ENCODE measurements at places on chromosomes 11 and 22.

GRCh38 chr11:83159902-83160865 lies 3.3 kb downstream of the PCF11 start:
- no peak for DNase-seq

GRCh38 chr11:34789196-34789834 lies 126.9 kb downstream of the APIP start:
- peak; percentile 98 for DNase-seq

DNA sequence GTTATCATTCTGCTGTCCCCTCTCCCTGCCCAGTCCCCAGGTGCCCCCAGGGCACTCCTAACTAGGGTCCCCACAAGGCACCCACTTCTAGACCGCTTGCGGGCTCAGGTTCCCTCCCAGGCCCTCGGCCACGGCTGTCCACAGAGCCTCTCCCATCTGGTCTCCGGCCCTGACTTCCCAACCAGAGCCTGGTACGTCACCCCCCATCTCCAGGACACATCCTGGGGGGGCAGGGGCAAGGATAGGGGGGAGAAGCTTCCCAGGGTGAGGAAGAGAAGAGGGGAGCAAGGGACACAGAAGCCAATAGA lies 457 bp downstream of the SSTR3 start:
- no peak for DNase-seq

- DNase-seq: peak; percentile 25
These were observed 50.7 kb downstream of the RRAS2 start for GRCh38 chr11:14308114-14308896.

- DNase-seq: no peak
These were observed 90.7 kb downstream of the FAM76B start for GRCh38 chr11:95698676-95699557.

- DNase-seq: no peak
These were observed 33.2 kb downstream of the CSF2RB start for GRCh38 chr22:36946421-36947158.

DNA sequence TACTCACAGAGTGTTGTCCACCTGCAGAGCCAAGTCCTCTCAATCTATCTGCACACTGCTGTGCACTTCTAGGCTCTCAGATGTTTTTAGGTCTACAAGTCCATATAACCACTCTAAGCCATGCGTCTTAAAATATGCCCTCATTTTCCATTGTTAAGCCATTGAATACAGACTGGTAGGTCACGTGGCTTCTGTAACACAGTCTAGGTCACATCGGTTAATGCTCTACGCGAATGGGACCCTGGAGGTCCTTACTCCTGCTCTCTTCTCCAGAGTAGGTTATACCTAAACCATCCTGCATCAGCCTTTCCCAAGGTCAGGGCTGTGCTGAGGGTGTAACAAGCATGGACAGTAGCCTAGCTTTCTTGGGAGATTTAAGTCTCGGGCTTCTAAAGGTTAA lies 819 bp downstream of the JAML start:
- DNase-seq: no peak
